K562 (cell line): ENCODE measurements at places on chromosomes 2 and 18. TPM values are rescaled to one million over a fixed set of nuclear protein-coding genes. Genes with fewer than 3 reads are reported as not detected.

HOXD9 gene
- total RNA-seq: not detected in 2 replicates

CABYR gene
- total RNA-seq: not detected in 2 replicates

GCKR gene
- total RNA-seq: 0.25 and 0.55 TPM in 2 replicates

GULP1 gene
- 19.5 and 22.8 TPM in 2 replicates for total RNA-seq

ARHGEF4 gene
- total RNA-seq: not detected in 2 replicates

CPLX4 gene
- not detected in 2 replicates for total RNA-seq

SLC5A7 gene
- total RNA-seq: not detected in 2 replicates

IL36A gene
- not detected in 2 replicates for total RNA-seq

PLEKHM3 gene
- total RNA-seq: 1.0 and 1.3 TPM in 2 replicates

REG3G gene
- total RNA-seq: 0.22 TPM in 1 of 2 replicates, not detected in the other

ESPNL gene
- 0.04 and 0.09 TPM in 2 replicates for total RNA-seq
